Activated T-helper 1 cell treated with anti-CD3 and anti-CD28 coated beads, Interleukin-12 subunit alpha, Interleukin-12 subunit beta, Interleukin-2, Interleukin-4 antibody, amounts not matched to agents 30 ng/mL and 10 ng/mL and 1 ng/mL, durations not matched to agents 14 hours and 24 hours and 36 hours (primary cell): ENCODE measurements at places on chromosomes 7 and 10. TPM values are rescaled to one million over a fixed set of nuclear protein-coding genes. Genes with fewer than 3 reads are reported as not detected.

DNA sequence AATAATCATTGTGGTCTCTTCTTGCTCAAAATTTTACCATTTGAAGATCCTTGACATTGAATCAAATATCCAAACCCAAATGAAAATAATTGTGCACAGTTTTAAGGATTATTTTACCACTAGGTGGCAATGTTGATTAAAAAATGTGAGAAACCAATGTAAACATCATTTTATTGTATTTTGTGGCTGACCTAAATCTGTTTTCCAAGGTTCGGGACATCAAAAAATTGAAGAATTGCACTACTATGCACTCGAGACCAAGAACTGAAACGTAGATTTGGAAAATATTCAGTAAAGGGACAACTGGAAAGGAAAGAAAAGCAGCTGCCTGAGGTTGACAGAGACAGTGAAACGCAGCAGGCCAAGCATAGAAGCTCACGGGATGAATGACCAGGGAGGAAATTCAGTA is 259.3 kb downstream of the SNX13 start:
- no peak for DNase-seq

DNA sequence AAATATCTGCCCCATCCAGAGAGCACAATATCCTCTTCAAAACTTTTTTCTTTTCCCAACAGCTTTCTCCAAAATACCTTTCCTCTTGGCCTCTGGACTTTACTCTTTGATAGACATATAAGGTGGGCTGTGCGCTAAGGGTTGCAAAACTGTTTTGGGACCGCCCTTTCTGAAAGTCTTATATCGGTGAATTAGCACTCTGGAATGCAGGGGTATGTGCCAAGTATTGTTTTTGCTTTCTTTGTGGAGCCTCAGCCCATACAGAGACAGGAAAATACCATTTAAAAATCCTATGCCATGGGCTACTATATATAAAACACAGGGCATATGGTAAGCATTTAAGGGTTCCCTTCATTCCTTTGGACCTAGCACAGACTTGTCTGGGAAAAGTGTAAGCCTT is 37.7 kb downstream of the PPP1R17 start:
- no peak for DNase-seq

GRCh38 chr7:107810626-107811025 is 7.6 kb upstream of the SLC26A3 start:
- DNase-seq, result no peak

- DNase-seq, result no peak
Observed at GRCh38 chr7:68470836-68471435, 1127.3 kb upstream of the AUTS2 start.

DNA sequence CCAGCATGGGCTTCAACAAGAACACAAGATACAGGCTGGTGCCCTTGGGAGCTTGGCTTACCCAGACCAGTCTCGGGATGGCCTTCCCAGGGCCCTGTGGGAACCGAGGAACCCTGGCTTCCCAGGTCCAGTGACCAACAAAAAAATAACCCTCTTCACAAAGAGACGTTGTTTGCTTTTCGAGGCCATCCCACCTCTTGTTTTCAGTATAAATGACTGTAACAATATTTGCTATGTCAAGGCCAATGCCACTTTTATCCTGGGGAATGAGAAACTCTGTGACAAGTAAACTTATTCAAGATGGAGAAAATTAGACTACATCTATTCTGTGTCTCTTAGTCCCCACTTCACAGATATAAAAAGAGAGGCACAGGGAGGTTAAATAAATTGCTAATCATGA is 138.8 kb downstream of the PRPF18 start:
- no peak for DNase-seq

- no peak for DNase-seq
Observed at GRCh38 chr10:116098411-116099022, 174.5 kb downstream of the GFRA1 start.

GRCh38 chr7:134362587-134363483 is 46.1 kb upstream of the SLC35B4 start:
- DNase-seq, result no peak

DNA sequence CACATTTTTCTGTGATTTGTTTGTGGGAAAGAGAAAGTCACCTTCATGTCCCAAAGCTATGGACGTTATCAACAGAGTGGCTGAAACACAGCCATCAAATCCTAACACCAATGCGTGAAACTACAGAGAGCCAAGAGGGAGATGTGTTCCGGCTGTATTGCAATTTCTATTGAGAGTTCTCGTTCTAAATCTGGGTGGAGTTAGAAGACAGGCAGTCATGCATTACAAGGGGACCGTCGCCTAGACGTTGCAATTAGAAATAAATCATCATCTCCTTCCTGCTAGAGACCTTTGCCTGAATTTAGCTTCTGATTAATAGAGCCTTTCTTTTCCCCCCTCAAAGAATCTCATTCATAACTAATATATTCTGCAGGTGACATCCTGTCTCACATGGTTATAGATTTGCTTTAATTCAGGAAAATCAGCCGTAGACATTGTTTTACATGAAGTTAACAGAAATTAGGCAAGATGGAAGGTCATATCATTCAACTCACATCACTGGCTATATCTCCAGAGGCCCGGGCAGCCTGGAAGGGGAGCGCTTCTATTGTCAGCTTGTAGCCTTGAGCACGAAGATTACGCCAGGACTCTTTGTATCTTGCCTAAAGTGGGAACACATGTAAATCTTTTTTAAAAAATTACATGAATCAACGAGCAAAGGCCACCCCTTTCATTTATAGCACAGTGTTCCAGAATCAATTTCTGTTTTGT is 52.6 kb downstream of the HABP2 start:
- DNase-seq, result no peak

- no peak for DNase-seq
Observed at GRCh38 chr7:133654547-133654946, 401.7 kb downstream of the EXOC4 start.

DNA sequence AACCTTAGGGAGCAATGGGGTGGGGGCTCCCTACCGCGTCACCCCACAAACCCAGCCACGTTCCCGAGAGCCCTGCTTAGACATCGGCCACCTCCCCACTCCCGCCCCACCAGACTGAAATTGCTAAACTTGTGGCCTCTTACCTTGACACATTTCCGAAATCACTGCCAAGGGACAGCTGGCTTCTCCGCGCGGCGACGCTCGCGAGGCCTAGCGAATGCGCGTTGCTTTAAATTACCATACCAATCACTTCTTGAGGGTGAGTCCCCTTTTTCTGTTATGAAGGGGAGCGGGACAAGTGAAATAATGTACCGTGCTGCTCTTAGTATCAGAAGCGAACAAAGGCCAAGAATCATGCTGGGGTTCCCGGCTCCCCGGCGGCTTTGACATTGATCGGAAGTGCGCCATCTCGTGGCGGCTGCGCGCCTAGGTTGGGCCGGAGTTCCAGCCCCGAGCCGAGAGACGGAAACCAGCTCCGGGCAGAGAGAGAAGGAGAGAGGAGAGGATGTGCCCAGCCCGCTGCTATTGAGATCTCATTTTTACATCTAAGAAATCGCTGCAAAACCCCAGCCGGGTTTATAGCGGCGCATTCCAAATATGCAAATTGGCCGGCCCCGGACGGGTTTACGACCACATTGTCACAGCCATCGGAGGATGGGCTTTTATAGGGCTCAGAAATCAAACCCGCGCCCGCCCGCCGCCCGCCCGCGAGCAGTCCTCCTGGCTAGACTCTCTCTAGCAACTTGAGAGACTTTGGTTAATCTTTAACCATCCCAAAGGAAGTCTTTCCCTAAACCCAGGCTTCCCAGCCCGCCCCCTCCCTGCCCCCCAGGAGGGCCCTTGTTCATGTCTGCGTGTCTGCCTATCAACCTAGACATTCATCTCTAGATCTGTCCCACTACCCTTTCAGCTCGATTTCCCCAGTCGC is 5.3 kb downstream of the HOXA11 start:
- peak; percentile 33 for DNase-seq

DNA sequence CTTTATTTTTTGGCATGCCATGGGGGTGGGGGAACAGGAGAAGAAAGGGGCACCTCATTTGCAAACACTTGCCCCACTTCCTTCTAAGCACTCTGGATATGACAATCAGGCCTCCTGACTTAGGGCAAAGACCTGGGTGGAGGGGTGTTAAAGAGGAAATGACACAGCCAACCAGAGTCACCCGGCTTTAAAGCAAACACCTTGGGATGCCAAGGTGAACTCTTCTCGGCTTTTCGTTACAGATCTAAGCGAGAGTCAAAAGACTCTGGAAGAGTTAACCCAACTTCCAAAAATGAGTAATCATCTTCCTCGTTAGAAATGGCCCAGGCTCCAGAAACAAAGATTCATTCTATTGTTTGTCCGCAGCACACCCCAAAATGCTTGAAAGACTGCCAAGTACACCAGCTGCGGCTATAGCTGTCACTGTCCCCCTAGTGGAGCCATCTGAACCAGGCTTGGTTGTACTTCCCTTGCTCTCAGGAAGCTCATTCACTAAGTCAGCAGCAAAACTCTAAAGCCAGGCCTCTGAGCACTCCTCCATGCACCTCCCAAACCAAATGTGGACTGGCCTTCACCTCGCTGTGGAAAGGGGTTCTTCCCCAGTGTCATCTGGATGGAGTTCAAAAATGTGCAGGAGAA is 24.8 kb downstream of the FAM53B start:
- DNase-seq, result peak; percentile 54

- no peak for DNase-seq
Observed at GRCh38 chr10:61073391-61073790, 129.4 kb upstream of the RHOBTB1 start.

- no peak for DNase-seq
Observed at GRCh38 chr7:50733552-50733951, 49.1 kb downstream of the GRB10 start.

GRCh38 chr7:76372984-76373833 is 14.4 kb upstream of the YWHAG start:
- no peak for DNase-seq

GRCh38 chr7:68706291-68706690 is 892.0 kb upstream of the AUTS2 start:
- no peak for DNase-seq

DNA sequence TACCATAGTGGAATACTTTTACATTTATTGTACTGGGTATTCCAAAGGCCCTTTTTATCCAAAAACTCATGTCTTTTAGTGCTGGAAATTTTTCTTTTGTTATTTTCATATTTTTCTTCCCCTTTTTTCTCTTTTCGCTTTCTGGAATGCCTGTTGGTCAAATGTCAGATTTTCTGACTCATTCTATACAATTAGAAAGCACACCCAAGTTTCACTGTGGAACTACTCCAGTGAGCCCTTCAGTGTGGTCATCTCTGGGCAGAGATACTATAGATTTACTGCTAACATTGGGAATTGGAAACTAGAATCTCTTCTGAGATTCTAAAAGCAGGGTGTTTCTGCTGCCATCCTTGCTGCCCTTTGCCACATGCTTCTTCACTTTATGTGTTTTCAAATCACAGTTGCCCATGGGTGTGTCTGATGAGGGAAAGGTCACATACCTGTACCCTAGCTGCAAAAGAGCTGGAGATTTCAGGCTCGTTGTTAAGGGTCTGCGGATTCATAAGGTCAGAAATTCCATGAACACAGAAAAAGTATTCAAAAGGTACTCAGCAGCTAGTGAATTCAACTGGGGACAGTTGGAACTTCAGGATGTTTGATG is 5.6 kb upstream of the WASL start:
- no peak for DNase-seq

DNA sequence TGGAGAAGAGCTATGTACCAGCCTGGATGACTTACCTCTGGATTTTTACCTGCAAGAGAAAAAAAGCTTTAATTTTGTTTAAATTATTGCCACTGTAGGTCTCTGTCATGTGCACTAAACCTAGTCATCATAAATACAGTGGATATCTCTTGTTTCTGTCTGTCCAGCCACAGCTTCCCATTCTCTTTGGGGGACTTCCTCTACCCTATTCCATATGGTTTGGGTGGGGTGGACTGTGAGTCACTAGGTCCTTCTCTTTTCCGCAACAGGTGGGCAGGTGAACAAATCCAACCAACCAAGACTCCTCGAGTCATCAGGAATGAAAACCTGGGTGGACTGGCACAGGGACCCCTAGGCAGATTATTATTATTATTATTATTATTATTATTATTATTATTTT is 87.3 kb upstream of the CYTH3 start:
- DNase-seq, result no peak

GRCh38 chr7:130367088-130367755 is 13.1 kb upstream of the CPA1 start:
- DNase-seq, result no peak

- no peak for DNase-seq
Observed at GRCh38 chr7:836429-836828, 4.2 kb downstream of the SUN1 start.

DNA sequence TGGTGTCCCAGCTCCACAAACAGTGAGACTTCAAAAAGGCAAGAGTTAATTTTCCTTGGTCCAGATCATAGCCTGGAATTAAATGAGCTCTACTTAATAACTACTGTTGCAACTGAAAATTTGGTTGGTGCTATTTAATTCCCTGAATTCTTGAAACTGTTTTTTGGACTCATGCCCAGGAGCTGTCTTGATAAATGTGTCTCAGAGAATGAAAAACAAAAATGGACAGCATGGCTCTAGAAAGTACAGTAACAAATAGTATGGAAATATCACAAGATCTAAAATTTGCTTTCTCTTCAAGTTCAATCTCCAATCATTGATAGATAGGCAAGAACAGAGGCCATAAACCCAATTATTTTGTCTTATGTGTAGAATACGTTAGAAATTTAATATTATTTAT is 42.5 kb downstream of the CCDC71L start:
- no peak for DNase-seq

- no peak for DNase-seq
Observed at GRCh38 chr10:13767676-13768178, 181.0 kb downstream of the PRPF18 start.

DNA sequence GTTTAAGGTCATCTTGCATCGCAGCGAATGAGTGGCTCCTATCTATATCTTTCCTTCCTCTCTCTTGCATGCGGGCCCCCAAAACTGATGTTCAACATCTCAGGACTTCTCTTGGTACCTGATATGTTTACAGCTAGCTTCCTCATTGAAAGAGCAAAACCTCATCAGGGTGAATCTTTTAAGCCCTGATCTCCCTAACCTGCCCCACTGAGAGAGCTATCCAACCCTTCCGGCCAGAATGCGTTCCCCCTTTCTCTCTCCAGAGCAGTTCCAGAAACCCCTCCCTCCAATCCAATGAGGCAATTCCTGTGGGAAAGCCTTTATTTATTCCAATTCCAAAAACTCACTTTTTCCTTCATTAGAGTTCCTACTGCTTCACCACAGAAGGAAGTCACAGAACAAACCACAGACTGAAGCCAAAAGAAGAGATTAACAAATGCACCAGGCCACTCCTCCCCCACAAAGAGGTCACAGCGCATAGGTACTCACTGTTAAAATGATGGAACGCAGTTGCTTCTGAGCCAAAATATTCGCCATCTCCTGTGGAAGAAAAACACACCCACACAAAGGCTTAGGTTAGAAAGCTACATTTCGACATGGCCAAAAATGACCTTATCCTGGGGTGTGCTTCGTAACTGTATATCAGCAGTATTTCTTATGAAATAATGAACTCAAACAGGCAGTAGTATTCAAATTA is 232.4 kb downstream of the ELMO1 start:
- no peak for DNase-seq

The TACC2 gene
- total RNA-seq, result not detected in 2 replicates

The MRC1 gene
- not detected in 2 replicates for total RNA-seq

The CLDN4 gene
- not detected in 2 replicates for total RNA-seq

The ACBD7 gene
- 2.3 and 2.7 TPM in 2 replicates for total RNA-seq

The ANKRD1 gene
- not detected in 2 replicates for total RNA-seq

The SFTPA1 gene
- total RNA-seq, result not detected in 2 replicates

The CHAT gene
- 0.54 and 0.83 TPM in 2 replicates for total RNA-seq

The EGFR gene
- total RNA-seq, result 0.10 TPM in 1 of 2 replicates, not detected in the other

The IFRD1 gene
- 88.3 and 97.1 TPM in 2 replicates for total RNA-seq

The SPDYE6 gene
- total RNA-seq, result not detected in 2 replicates

The PLAC9 gene
- total RNA-seq, result not detected in 2 replicates

The ACSM6 gene
- not detected in 2 replicates for total RNA-seq

The SFRP4 gene
- total RNA-seq, result not detected in 2 replicates
